Activated T-cell treated with anti-CD3 and anti-CD28 coated beads for 48 hours (primary cell): ENCODE measurements at places on chromosomes 11 and 22.

DNA sequence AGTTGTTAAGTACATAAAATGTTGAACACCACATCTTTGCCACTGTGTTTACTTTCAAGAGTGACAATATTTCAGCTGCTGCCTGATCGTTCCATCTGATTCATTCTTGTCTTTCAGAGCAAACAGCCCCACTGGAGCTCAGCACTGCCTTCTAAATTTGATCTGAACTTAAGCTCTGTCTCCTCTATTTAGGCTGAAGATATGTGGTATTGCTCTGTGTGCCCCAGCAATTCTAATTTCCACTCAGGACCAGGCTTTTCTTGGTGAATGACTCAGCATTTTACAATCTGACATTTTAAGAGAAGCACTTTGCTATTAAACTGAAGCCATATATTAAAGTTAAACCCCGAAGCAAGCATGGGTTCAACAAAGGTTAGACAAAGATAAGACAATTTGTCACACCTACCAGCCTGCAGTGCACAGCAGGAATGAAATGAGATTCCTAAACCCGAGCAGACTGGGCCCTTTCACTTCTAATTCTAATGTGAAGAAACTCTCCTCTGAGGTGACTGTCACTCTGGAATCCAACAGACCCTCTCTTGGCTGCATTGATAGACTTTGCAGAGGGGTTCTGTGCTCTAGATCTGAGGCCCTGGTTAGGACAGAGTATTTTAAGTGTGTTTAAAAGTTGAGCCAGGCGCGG, 41.7 kb upstream of the PLET1 start:
- DNase-seq = no peak

GRCh38 chr22:21943571-21944448, 8.8 kb downstream of the PPM1F start:
- no peak for DNase-seq

GRCh38 chr11:4190098-4190497, 95.5 kb downstream of the RRM1 start:
- no peak for DNase-seq

- no peak for DNase-seq
These were observed 1.3 kb downstream of the CTSW start for GRCh38 chr11:65880844-65881421.

GRCh38 chr11:87425391-87425790, 387.7 kb downstream of the TMEM135 start:
- no peak for DNase-seq

DNA sequence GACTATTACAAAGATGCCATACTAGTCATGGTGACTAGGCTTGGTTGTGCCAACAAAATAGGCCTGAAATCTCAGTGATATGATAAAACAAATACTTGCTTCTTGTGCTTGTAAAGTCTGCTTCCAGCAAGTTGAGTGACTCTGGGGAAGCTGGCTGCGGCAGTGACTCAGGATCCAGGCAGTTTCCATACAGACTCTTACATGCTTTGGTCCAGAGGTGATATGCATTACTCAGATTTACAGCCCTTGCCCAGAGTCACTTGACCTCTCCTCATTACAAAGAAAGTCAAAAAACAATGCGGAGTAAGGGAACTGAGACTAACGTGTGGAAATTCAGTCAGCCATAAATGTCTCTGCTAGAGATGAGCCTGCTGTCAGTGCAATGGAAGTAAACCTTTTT, 387.5 kb downstream of the KCNA4 start:
- DNase-seq = no peak

DNA sequence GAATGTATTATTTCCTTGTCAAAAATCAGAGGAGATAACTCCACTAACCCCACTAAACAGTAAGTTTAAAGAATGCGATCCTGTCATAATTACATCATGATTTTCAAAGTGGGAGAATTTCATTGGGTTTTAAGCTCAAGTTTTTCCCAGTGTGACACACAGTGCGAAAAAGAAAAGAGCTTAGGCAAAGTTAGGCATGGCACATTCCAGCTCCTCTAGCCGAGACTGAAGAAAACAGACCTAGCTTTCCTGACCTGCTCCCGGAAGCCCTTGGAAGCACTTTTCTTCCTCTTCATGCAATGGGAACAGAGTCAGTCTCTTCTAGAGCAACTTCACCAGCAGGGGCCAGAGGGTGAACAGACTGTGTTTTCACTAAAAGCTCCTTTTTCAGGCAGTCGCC, 76.6 kb upstream of the AKIP1 start:
- no peak for DNase-seq
